H1 (cell line): ENCODE measurements at places on chromosomes 4 and X.

- no peak for DNase-seq
- peaks cover 3% of the 10 kb centered on the region for H3K4me1 ChIP-seq
- no peaks in the 10 kb centered on the region for H3K27me3 ChIP-seq
- no peaks in the 10 kb centered on the region for H3K36me3 ChIP-seq
Observed at GRCh38 chr4:41418444-41418843, 119.5 kb upstream of the LIMCH1 start.

- H3K4me3 ChIP-seq, result peak overlapping the region; percentile 72
- no peaks in the 10 kb centered on the region for H3K27me3 ChIP-seq
- no peaks in the 10 kb centered on the region for H3K36me3 ChIP-seq
- no peak for DNase-seq
Observed at GRCh38 chrX:15492469-15492868, 664 bp downstream of the PIR start.

- H3K27me3 ChIP-seq, result no peaks in the 10 kb centered on the region
- no peaks in the 10 kb centered on the region for H3K4me1 ChIP-seq
- DNase-seq, result no peak
- H3K27ac ChIP-seq, result no peak overlapping the region
- no peak overlapping the region for H3K4me3 ChIP-seq
- H3K36me3 ChIP-seq, result no peaks in the 10 kb centered on the region
Observed at GRCh38 chr4:121599049-121599448, 97.7 kb downstream of the ANXA5 start.

- H3K4me1 ChIP-seq, result no peaks in the 10 kb centered on the region
- no peak overlapping the region for H3K27ac ChIP-seq
- no peak overlapping the region for H3K4me3 ChIP-seq
- H3K36me3 ChIP-seq, result no peaks in the 10 kb centered on the region
- DNase-seq, result no peak
Observed at GRCh38 chrX:78029663-78030062, 60.2 kb upstream of the PGAM4 start.

GRCh38 chr4:75018811-75019479 lies 86.0 kb downstream of the PARM1 start:
- no peak for DNase-seq
- no peaks in the 10 kb centered on the region for H3K27me3 ChIP-seq
- H3K27ac ChIP-seq, result no peak overlapping the region
- no peaks in the 10 kb centered on the region for H3K4me1 ChIP-seq
- no peak overlapping the region for H3K4me3 ChIP-seq
- no peaks in the 10 kb centered on the region for H3K36me3 ChIP-seq

DNA sequence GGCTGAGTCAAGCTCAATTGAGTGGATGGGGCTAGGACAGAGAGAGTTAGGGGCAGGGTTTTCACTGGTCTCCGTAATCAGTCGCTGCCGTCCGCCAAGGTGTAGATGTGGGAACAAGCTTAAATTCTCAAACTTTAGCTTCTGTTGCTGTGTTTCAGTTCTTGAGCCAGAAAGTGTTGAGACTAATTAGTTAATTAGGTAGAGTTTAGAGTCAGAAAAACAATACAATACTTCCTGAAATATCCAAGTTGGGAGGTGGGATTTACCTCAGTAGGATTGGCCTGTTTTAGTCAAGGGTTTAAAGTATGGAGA lies 1.1 kb upstream of the UBE2D3 start:
- H3K4me3 ChIP-seq, result peak overlapping the region; percentile 92
- no peaks in the 10 kb centered on the region for H3K27me3 ChIP-seq
- DNase-seq, result no peak
- no peaks in the 10 kb centered on the region; the same call in 1 of the 2 replicates for H3K4me1 ChIP-seq
- H3K27ac ChIP-seq, result peak overlapping the region; percentile 98

- H3K4me3 ChIP-seq, result no peak overlapping the region
- DNase-seq, result no peak
- H3K4me1 ChIP-seq, result no peaks in the 10 kb centered on the region
- H3K27ac ChIP-seq, result no peak overlapping the region
Observed at GRCh38 chr4:33724685-33725084, 2519.6 kb downstream of the ARAP2 start.
